NCI-H524 (cell line): ENCODE measurements at places on chromosomes 5 and 9.

- DNase-seq: no peak
Observed at GRCh38 chr9:79551994-79552393, 19.8 kb upstream of the TLE4 start.

GRCh38 chr5:68169903-68170302, 45.7 kb upstream of the PIK3R1 start:
- DNase-seq: no peak

DNA sequence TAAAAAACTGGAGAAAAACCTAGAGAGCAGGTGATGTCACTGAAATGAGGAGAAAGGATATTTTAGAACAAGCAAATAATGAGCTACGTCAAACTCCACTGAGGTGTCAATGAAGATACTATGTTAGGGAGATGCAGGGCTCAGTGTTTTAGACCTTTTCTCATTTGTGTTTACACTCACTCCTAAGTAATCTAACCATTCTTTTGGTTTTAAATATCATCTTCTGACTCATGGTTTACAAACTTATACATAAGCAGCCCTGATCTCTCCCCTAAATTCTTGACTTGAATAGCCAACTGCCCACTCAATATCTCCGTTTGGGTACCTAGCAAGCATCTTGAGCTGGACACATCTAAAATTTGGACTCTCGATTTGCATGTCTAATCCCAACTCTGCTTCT, 272.4 kb downstream of the MEF2C start:
- DNase-seq: no peak

- no peak for DNase-seq
Observed at GRCh38 chr5:39826051-39826450, 401.3 kb upstream of the DAB2 start.

DNA sequence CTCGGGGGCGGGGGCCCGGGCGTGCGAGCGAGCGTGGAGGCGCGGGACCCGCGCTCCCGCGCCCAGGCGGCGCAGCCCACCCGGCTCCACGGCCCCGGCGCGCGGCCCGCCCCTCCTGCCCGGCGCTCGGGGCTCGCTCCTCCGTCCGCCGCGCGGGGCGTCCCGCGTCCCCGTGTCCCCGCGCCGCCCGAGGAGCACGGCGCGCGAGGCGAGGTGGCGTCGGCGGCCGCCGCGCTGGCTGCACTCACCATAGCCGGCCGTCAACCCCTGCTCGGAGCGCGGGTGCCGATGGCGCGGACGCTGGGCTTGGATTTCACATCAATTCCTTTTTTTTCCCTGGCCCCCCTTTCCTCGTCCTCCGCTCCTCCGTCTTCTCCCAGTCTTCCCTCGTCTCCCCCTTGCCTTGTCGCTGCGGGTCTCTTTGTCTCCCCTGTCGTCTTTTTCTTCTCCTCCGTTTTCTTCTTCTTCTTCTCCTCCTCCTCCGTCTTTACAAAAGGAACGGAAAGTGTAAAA, 494 bp downstream of the PTCH1 start:
- peak; percentile 53 for DNase-seq

GRCh38 chr5:128097781-128098180, 14.2 kb downstream of the SLC12A2 start:
- DNase-seq: no peak

- DNase-seq: no peak
Observed at GRCh38 chr9:79741381-79741780, 169.6 kb downstream of the TLE4 start.

DNA sequence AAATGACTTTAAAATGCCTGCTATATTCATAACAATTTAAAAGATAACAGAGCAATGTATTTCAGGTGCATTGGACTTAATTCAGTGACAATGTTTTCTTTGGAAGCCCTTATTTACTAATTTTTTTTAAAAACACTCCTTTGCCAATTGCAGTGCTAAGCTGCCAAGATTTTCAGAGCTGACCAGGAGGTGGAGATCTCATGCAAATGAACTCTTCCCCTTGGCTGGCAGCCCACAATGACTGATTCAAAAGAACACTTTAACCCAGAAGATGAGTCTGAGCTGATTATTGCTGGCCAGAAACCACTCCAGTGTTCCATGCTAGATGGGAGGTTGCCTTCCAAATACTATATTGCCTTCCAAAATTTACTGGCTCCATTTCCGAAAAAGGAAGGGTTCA, 128.3 kb upstream of the CCNH start:
- DNase-seq: peak; percentile 29

DNA sequence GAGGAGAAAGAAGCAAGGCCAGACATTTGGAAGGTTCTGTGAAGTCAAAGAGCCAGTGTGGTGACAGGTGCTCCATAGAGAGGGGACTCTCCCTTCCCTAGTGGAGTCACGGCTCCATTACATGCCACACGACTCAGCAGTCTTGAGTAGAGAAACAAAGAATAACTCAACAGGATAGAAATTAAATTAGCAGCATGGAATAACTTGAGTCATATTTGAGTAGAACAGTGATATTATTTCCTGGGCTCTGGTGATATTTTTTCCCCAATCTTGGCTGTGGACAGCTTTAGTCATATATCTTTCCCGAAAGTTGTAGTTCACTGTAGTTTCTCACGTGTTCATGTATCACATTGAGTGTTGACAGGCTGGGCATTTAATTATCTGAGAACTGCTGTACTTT, 149.7 kb upstream of the EFNA5 start:
- no peak for DNase-seq
